H9 (cell line): ENCODE measurements at places on chromosomes 2 and 18. TPM values are rescaled to one million over a fixed set of nuclear protein-coding genes. Genes with fewer than 3 reads are reported as not detected.
A peak's percentile ranks its signal among the peaks of the same experiment; 100 is the strongest.

Gene TMEM182
- total RNA-seq, result 3.6 and 3.8 TPM in 2 replicates

Gene MEIS1
- total RNA-seq, result 0.31 and 0.66 TPM in 2 replicates

Gene ADCYAP1
- total RNA-seq, result not detected in 2 replicates

Gene MYO5B
- total RNA-seq, result 9.0 and 9.3 TPM in 2 replicates

Gene NEU4
- 0.42 and 0.70 TPM in 2 replicates for total RNA-seq

GRCh38 chr2:178280244-178280852 lies 86.0 kb downstream of the OSBPL6 start:
- DNase-seq, result no peak

- DNase-seq, result no peak
Observed at GRCh38 chr2:147806846-147807245, 38.0 kb upstream of the ACVR2A start.

GRCh38 chr2:84850471-84850870 lies 30.4 kb downstream of the TRABD2A start:
- DNase-seq, result no peak

DNA sequence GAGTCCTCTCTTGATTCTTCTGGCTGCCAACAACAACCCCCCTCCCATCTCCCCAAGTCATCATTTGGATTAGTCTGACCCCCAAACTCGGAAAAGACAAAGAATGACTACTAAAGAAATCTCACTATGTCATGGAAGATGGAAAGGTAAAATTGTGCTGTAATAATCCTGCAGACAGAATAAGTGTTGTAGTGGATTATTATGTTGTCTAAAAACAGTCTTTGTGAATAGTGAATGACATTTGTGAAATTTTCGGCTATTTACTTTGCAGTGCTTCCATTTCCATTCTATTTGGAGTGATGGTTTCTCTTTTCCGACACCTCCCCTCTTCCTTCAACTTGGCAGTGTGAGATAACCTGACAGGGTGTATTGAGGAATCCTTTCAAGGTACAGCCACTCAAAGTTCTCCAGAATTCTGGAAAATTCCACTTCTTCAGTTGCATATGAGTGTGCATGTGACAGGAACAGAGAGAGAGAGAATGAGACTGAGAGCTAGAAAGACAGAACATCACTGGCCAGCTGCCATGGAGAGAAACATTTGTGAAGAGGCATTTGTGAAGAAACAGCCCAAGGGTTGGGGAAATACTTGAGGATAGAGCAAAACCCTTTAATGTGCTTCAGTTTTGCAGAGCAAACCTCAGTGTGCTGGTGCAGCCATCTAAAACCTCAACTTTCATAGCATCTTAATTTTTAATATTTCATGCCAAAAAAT lies 141.9 kb upstream of the DLX2 start:
- DNase-seq, result no peak

- no peak for DNase-seq
Observed at GRCh38 chr2:66346231-66346664, 88.7 kb upstream of the MEIS1 start.

- DNase-seq, result no peak
Observed at GRCh38 chr2:237490795-237491194, 3.7 kb downstream of the MLPH start.

DNA sequence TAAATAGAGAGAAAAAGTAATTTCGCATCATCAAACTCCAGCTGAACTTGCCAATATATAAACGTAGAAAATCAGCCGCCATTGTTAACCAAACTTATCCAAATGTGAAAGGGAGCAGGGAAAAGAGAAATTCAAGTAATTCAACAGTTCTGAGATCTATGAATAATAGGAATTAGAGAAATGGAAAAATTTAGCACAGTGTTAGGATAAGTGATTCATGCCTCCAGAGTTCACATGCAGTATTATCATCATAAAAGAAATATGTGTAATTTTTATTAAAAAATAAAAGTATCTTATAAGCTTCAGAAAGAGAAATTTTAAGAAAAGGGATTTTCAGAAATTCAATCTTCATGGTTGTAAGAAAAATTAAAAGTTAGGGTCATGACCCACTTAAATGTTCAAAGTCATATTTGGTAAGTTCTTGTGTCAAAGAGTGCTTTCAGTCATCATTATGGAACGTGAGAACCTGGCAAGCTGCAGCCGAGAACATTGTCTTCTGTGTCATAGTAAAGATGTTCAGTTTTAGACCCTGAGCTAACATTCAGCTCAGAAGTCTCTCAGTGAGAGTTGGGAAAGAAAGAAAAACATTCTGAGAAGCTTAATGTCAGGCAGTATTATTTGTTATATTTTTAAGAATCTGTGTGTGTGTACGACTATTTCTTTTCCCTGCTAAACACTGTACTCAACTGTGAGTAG lies 414.3 kb upstream of the RGPD4 start:
- DNase-seq, result no peak

- no peak for DNase-seq
Observed at GRCh38 chr2:172394002-172394401, 33.4 kb upstream of the ITGA6 start.

DNA sequence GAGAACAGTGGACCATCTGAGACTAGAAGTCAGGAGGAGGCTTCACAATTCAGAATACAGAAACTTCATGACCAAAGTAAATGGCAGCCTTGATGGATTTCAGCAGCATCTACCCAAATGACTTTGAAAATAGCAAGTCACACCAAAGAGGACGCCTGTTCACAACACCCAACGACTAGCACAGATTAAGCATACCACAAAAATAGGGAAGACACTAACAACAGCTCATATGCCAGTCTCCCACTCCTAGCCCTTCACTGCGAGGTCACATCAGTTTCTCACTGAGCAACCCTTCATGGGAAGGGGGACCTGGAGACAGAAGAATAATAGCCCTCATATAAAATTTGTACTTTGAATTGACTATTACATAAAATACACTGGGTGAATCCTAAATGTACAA lies 228.4 kb upstream of the SLC39A10 start:
- no peak for DNase-seq

DNA sequence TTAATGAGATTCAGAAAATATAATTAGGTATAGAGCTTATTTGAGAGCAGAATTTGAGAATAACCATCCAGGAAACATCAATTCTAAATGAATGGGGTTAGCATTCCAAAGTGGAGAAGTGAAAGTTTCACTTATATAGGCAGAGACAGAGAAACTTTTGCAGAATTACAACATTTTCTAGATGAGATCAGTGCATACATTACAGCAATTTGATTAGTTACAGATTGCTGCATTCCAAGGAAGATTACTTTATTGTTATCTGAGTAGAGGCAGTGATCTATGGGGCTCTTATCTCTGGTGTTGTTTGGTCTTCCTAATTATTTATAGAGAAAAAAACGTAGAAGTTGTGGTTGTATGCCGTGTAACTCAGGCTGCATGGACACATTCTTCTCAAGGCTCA lies 373.8 kb upstream of the SYT4 start:
- no peak for DNase-seq

GRCh38 chr2:241011296-241011600 lies 12.8 kb downstream of the SNED1 start:
- peak; percentile 22 for DNase-seq
